RWPE1 (cell line): ENCODE measurements at places on chromosomes 7 and 10.

- DNase-seq = no peak
These were observed 392.5 kb downstream of the RPS24 start for GRCh38 chr10:78426181-78426580.

DNA sequence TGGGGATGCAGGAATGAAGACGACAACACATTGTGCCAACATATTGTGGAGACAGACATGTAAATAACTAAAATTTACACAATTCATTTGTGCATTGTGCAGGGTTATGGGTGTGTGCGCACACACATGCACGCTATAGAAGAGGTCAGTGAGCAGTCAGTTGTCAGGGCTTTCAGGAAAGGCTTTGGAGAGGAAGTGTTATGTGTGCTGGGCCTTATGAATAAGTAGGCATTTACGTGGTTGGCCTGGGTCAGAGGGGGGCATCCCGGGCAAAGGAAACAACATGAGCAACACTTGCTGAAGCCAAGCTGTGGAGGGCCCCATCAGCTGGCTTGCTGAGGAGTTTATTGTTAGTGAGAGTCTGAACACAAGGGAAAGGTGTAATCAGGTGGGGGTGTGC is 4.1 kb downstream of the PRXL2A start:
- DNase-seq = no peak

- no peak for DNase-seq
These were observed 141.2 kb downstream of the WDR37 start for GRCh38 chr10:1197384-1197783.

DNA sequence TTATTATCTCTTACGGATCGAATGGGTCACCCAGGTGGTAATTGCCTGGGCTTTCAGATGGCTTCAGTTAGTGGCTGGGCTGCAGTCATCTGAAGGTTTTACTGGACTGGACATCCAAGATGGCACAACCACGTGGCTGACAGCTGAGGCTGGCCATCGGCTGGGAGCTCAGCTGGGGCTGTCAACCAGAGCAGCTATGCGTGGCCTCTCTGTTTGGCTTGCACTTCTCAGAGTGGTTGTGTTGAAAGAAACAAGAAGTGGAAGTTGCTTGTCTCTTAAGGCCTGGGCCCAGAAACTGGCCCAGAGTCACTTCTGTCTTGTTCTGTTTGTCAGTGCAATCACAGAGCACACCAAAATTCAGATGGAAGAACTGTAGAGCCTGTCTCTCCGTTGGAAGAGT is 5.7 kb upstream of the GDI2 start:
- DNase-seq = no peak

GRCh38 chr10:819816-820215 is 111.7 kb downstream of the LARP4B start:
- DNase-seq = no peak

GRCh38 chr10:133230387-133231195 is 574 bp downstream of the UTF1 start:
- DNase-seq = no peak

GRCh38 chr10:120607016-120607709 is 150.1 kb downstream of the PLPP4 start:
- DNase-seq = peak; percentile 25

- no peak for DNase-seq
These were observed 4.9 kb downstream of the HNRNPF start for GRCh38 chr10:43403911-43404703.

GRCh38 chr7:114901771-114902170 is 20.1 kb upstream of the MDFIC start:
- DNase-seq = no peak

DNA sequence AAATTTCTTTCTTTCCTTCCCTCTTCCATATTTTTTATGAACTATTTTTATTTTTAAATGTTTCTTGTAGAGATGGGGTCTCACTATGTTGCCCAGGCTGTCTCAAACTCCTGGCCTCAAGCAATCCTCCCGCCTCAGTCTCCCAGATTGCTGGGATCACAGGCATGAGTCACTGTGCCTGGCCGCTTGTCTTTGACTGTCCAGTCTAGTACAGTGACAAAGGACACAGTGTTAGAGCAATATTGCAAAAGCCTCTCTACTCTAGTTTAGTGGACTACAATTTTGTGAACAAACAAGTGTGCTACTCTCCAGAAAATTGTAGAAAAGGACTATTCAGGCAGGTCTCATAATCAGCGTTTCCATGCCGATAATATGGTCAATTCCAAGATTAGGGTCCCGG is 11.0 kb downstream of the CPA4 start:
- no peak for DNase-seq

DNA sequence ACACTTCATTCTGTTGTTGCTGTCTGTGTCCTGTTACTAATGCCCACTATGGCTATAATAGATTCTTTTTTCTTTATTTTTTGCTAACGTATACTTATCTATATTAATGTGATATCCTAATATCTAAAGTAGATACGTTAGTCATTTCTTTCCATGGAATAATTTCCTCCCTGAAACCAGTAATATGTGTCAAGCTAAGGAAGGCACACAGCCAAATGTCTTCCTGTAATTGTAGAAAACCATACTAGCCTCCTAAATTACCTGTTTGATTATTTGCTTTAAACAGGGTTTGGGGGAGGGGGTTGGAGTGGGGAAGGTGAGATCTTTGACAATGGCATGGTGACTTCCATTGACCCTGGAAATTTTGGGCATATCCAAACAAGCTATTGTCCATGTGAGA is 56.4 kb downstream of the THNSL1 start:
- no peak for DNase-seq

DNA sequence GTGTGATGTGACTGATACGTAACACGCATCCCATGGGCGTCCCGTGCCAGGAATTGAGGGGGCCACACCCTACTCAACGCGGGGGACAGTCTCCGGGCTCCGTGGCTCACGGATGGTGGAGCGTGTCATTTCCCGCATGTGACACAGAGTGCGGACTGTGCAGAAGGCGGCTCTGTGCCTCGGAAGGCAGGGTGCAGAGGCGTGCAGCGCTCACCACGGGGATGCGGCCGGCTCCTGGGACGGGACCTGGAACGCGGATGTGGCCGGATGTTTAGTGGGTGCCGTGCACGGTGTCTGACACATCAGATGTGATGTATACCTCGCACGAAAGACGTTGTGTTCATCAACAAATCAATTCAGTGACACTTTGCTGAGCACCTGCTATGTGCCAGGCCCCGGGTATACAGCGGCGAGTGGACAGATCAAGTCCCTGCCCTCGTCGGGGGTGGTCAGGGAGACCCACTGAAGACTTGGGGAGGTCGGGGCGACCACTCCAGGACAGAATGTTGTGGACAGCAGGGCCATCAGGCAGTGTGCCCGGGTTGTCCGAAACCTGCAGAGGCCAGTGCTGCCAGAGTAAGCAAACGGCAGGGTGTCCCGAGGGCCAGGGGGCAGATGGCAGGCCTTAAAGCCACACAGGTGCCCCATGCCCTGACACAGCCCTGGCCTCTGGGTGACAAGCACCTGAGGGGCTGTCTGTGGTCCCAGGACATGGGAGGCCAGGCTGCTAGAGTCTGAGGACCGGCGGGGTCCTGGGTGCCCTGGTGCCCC is 38.1 kb downstream of the MICALL2 start:
- DNase-seq = no peak

- DNase-seq = peak; percentile 24
These were observed 656.6 kb downstream of the INHBA start for GRCh38 chr7:41046221-41046761.

GRCh38 chr10:123562811-123563580 is 103.2 kb upstream of the GPR26 start:
- no peak for DNase-seq

GRCh38 chr7:27263781-27264180 is 21.2 kb downstream of the EVX1 start:
- no peak for DNase-seq

GRCh38 chr7:99312316-99313203 is 13.1 kb upstream of the ARPC1A start:
- DNase-seq = peak; percentile 68

DNA sequence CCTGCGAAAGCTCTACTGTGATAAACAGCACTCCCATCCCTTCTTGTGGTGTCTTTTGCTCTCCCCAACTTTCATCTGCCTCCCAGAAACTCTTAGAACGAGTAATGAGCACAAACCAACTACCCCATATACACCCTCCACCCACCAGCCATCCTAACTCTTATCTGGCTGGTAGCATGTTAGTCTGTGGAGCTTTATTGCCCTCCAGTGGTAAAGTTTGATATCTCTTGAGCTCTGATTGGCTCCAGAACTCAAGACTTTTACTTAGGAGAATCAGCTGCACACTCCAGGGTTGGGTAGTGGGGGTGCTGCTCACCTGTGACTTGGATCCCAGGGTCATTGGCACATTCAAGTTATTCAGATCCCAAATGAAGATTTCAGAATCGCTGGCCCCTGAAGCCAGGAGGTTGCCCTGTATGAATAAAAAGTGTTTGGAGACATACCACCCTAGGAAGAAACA is 10.9 kb downstream of the SEC31B start:
- peak; percentile 67 for DNase-seq

DNA sequence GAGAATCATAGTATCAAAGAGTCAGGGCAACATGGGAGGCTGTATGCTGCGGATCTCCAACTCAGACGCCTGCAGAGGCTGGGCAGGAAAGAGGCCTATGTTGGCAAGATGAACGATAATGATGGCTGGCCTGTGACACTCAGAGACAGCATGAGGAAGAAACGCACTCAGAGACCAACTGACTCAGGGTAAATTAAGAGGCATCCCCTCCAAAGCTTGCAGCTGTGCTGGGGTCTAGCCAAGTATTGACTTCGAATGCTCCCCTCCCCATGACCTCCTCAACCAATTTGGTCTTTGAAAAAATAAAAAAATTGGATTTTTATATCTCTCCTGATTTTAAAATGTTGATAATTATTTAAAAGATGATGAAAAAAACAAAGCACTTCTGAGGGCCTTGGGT is 718.9 kb downstream of the GRID1 start:
- DNase-seq = no peak

- no peak for DNase-seq
These were observed 682 bp downstream of the TBXAS1 start for GRCh38 chr7:139829775-139830117.

- no peak for DNase-seq
These were observed 242.6 kb downstream of the CNTNAP2 start for GRCh38 chr7:146359176-146359575.

DNA sequence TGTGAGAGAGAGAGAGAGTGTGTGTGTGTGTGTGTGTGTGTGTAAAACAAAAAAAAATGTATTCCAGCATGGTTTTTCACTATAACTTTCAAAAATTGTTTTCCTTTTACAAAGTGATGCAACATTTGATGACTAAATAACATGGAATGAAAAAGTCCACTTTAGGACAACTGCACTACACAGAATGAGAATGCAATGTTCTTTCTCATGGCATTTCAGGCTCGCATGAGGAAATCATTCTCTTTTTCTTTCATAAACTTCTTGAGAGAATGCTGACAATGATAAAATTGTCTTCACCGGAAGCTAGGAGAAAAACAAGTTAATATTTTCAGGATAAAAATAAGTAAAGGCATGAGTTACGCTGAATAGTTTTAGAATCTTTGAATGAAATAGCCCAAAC is 53.7 kb downstream of the SLC16A12 start:
- DNase-seq = peak; percentile 76

DNA sequence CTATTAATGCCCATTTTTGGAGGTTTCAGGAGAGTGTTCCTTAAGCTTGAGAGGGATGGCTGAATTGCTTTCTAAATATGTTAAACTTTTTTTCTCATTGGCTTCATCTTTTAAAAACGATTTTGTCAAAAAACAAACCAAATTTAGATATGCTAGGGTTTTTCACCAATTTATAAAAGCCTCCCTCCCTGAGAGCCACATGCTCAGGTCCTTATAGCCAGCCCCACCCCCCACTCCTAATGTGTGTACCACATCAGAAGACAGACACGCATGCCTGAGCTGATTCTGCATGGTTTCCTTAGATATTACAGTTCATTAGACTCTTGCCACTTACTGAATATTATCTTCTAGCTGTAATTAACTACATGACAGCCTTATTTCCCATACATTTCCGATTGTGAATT is 2.0 kb downstream of the CUL1 start:
- no peak for DNase-seq

GRCh38 chr7:150514748-150515222 is at the start of gene GIMAP7:
GIMAP7 (plus strand) TSS chr7:150514872; CDS start chr7:150519975, 5,103 bp downstream.
- DNase-seq = no peak

DNA sequence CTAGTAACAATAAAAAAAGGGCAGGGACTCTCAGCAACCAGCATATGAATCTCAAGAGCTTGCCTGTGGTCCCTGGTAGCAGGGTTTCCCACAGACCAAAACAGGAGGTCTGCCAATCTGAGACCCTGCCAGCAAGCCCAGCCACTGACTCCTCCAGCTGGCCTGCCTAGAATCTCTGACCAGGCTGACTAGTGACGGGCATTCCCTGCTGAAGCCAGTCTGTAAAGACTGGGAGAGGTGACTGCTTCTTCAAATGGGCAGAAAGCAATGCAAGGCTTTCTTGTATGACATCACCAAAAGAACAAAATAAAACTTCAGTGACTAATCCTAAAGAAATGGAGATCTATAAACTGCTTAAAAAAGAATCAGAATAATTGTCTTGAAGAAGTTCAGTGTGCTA is 249.4 kb downstream of the TCF7L2 start:
- DNase-seq = no peak

- DNase-seq = no peak
These were observed 101.0 kb upstream of the JCAD start for GRCh38 chr10:30160271-30160982.

GRCh38 chr10:11440250-11441150 is 170.9 kb downstream of the USP6NL start:
- DNase-seq = no peak

DNA sequence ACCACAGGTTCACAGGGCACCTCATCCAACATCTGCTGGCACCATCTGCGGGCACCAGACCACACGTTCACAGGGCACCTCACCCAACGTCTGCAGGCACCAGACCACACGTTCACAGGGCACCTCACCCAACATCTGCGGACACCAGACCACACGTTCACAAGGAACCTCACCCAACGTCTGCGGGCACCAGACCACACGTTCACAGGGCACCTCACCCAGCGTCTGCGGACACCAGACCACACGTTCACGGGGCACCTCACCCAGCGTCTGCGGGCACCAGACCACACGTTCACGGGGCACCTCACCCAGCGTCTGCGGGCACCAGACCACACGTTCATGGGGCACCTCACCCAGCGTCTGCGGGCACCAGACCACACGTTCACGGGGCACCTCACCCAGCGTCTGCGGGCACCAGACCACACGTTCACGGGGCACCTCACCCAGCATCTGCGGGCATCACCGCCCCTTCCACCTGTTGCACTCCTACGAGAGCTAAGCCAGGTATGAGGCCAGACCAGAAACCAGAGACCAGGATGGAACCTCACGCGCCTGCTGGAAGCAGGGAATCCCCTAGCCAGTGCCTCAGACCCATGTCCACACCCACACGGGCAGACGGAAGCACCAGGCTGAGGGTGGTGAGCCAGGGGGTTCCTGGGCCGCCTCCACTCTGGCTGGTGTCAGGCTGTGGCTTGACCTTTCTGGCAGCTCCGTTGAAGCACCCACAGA is 182.8 kb downstream of the MAD1L1 start:
- no peak for DNase-seq
